ENCODE measurements at places on chromosomes 12 and 14.

GRCh38 chr14:103273745-103274615 is 60.1 kb upstream of the EIF5 start:
- DNase-seq: no peak

- no peak for DNase-seq
Observed at GRCh38 chr12:55724226-55724939, 4.2 kb downstream of the RDH5 start.

- DNase-seq: no peak
Observed at GRCh38 chr12:56657416-56658379, 11.9 kb upstream of the ATP5F1B start.

DNA sequence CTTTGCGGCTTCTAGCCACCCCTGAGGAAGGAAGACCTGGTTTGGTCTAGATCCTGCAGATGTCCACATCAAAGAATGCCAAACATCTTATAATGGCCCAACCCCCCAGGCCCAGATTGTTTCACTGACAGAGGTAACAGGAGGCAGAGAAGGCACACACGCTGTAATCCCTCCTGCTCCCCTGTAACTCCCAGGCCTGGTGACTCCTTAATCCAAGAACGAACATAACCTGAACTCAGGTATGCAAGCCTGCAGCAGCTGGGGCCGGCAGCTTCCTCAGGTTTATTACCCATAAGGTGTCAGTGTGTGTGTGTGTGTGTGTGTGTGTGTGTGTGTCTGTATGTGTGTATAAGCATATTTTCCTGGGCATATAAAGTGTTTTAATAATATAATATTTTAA is 52.7 kb downstream of the ERH start:
- DNase-seq: no peak

- no peak for DNase-seq
Observed at GRCh38 chr12:88510843-88511242, 69.4 kb downstream of the KITLG start.

DNA sequence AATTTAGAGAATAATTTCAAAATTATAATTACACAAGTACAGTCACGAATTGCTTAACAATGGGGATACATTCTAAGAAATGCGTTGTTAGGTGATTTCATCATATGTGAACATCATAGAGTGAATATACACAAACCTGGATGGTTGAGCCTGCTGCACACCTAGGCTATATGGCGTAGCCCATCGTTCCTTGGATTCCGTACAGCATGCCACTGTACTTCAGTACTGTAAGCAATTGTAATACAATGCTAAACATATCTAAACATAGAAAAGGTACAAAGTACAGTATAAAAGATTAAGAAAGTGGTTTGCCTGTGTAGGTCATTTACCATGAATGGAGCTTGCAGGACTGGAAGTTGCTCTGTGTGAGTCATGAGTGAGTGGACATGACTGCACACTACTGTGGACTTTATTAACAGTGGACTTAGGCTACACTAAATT is 286.2 kb downstream of the CACNA1C start:
- DNase-seq: no peak

DNA sequence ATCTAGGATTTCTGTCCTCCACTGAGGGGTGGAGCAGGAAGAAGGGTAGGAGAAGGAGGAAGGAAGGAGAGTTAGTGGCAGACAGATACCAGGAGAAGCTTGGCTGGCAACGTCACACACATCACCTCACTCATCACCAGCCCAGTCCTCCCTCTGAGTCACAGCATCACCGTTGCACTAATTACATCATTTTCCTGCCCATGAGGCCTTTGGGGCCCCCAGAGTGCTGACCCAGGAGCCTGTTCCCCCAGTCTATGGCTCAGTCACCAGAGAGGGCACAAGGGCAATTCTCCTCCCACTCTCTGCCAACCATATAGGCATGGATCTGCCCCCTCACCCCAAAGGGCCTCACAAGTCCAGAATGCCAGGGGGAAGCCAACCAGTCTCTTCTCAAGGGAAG is 4.6 kb downstream of the RND1 start:
- no peak for DNase-seq

DNA sequence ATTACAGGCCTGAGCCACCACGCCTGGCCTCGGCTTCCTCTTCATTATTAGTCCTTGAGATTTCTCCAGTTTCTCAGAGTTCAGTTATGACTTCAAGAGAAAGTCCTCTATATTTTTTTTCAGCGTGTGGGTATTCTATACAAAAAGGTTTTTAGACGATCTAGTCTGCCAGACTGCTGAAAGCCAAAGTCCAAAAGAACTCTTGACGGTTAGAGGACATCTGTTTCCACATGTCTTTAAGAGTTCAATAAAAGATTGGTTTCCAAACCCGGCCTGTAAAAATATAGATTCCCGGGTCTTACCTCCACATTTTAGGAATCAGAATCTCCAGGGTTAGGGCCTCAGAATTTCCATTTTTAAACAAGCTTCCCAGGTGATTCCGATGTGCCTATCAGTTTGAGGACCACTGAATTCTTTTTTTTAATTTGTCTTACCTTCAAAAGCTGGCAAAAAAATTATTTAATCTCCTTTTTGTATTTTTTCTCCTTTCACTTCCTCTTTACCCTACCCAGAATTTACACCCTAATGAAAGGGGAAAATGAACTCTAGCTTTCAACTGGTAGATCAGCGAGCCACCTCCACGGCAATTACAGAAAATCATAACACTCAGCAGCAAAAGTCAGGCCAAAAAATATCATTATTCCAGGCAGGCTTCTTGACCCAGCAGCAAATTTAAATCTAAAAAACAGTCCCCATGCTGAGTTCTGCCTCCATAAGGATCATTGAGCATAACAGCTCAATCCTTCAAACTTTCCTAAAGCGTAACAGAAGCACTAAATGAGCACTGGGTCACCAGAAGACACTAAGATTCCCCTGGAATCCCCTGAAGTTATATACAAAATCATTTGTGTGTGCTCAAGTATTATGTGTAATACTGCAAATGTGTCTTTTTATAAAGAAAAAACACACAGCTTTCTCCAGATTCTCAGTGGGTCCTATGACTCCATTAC is 8.7 kb downstream of the NT5DC3 start:
- DNase-seq: no peak

- no peak for DNase-seq
Observed at GRCh38 chr12:66403746-66404145, 101.5 kb downstream of the HELB start.

DNA sequence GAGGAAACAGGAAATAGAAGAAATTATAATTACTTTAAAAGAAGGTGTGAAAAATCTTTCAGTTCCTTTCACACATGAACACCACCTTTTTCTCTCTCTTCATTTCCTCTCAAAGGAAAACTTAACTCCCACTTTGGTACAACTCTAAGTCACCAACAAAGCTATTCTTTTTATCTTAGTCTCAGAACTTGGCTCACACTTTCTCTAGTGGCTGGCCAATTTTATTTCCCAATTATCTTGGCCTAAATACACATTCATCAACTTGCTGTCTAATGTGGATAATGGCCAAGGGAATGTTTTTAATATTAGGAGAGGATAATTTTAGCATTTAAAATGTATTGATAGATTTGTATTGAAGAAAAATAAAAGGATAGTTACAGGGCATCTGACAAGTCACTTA is 64.5 kb upstream of the NAV3 start:
- no peak for DNase-seq

- DNase-seq: no peak
Observed at GRCh38 chr14:67331368-67332125, 28.1 kb downstream of the ATP6V1D start.

DNA sequence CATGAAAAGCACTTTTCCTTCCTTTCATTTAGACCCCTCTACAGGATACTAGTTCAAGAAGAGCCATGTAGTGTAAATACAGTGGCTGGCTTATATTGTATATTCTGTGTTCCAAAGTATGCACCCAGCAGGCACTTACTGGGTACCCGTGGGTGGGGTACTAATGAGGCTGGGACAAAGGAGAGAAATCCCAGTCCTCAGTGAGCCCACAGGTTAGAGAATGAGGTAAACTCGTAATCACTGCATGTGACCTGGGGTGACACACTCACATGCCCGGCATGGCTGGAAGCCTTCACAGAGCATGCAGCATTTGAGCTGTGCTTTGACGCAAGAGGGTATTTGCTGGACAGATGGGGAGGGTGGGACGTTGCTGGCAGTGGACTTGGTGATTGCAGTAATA is 17.1 kb downstream of the SLC24A4 start:
- DNase-seq: no peak

DNA sequence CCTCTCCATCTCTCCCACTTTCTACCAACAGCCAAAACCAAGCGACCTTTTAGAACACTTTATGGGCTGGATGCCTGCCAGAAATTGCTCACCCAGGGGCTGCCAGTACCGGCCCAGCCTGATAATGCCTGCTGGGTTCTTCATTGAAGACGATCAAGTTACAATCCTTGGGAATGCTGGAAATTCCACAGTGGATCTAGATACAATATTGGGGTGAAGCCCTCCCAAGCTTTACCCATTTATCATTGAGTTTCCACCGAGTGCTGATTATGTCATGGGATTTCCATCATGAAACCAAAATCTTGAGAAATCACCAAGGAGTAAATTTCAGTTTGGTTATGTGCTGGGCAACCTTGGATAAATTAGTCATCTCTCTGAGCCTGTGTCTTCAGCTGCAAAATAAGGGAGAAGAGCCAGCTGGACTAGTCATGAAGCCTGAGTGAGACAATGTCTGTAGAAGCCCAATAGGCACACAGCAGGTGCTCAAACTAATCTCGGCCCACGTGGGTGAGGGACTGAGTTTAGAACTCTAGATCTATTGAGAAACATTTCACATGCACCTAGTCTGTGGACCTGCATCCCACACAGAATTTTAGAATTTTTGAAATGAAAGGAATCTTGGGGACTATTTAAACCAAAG is 75.5 kb upstream of the CLMN start:
- no peak for DNase-seq

DNA sequence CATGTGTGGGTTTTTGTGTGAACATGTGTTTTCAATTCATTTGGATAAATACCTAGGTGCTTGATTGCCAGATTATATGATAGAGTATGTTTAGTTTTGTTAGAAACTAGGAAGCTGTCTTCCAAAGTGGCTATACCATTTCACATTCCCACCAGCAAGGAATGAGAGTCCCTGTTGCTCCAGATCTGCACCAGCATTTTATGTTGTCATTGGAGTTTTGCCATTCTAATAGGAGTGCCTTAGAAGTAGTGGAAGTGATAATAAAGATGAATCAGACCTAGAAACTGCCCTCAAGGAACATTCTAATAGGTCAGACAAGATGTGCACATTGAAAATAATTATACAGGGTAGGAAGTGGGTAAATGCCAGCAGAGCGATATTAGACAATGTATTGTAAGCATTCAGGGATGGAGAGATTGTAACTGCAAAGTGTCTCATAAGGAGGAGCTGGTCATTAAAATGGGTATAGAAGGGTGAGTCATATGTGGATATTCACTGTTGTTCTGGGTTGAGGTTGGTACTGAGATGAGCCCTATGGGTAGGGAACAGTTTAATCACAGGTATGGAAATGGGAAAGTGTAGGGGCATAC is 71.4 kb downstream of the MNAT1 start:
- DNase-seq: no peak

DNA sequence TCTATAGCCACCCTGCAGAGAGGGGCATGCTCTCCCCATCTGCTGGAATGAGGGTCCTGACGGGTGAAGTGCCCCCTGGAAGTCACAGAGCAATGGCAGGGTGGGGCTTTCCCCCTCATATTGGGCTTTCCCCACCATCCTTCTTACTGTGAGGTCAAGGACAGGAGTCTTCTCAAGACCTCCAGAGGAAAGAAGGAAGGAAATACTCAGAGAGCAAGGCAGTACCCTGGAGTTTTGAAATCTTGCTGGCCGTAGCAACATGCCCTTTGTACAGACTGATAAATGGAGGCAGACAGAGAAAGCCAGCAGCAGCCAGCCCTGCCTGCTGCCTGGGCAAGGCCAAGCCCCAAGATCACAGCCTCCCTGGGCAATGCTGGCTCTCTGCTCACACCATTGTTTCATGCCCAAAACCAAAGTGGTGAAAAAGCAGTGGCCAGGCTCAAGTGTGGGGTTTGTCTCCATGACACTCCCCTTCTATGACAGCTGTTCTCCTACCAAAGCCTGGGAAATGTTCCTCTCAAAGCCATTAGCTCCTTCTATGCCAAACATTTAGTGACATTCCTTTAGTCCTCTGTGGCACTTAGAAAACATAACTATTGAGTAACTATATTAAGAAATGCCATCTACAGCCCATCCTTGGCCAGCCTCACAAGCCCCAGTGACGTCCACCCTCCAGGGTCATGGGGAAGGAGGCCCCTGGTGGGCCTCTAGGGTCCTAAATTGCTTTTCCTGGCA is 13.2 kb upstream of the ITPK1 start:
- no peak for DNase-seq
